SJSA1 (cell line): ENCODE measurements at places on chromosomes 6 and 20.

- DNase-seq: no peak
These were observed 90.5 kb downstream of the SOD2 start for GRCh38 chr6:159602431-159603041.

DNA sequence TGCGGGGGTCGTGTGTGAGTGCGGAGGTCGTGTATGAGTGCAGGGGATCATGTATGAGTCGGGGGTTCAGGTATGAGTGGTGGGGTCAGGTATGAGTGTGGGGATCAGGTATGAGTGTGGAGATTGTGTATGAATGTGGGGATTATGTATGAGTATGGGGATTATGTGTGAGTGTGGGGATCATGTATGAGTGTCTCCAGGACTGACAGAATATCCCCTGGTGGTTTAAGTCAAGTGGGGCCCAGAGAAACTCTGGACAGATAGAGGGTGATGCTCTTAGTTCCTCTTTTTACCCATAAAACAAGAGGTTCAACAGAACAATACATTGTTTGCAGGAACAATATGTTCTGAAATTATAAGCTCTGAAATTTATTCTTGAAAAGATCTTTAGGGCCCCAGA is 131.9 kb downstream of the UST start:
- DNase-seq: no peak

GRCh38 chr20:22838001-22838400 is 197.1 kb upstream of the SSTR4 start:
- no peak for DNase-seq

- no peak for DNase-seq
These were observed 37.1 kb downstream of the EYA2 start for GRCh38 chr20:46931699-46932098.

DNA sequence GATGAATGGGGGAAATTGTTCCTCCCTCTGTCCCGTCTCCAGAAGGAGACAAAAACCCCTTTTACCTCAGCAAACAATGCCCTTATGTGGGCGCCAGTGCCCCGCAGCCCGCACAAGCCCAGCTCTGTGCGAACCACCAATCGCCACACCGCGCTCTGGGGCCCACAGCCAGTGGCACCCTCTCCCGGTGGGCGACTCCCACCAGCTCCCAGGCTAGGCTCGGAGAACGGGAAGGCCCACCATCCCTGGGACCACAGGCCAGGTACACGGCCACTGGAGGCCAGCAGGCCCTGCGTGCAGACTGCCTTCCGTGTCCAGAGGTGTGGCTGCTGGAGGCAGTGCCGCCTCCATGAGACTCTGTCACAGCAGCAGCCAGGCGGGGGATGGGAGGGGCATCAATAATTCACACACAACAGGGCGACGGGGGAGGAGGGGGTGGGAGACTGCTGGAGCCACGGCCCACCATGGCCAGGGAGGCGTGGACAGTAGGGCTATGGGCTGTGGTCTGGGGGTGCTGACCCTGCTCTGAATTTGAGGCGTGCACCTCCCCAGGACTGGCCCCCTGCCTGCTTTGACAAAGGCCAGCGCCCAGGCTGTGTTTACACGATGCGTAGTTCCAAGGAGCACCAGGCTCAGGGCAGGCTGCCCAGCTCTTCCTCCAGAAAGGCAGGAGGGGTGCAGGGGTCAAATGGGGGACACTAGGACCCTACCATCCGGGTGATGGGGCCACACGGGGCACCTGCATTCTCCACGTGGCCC is 105.7 kb downstream of the ASXL1 start:
- no peak for DNase-seq

- DNase-seq: no peak
These were observed 31.8 kb upstream of the ZBP1 start for GRCh38 chr20:57651881-57652605.

DNA sequence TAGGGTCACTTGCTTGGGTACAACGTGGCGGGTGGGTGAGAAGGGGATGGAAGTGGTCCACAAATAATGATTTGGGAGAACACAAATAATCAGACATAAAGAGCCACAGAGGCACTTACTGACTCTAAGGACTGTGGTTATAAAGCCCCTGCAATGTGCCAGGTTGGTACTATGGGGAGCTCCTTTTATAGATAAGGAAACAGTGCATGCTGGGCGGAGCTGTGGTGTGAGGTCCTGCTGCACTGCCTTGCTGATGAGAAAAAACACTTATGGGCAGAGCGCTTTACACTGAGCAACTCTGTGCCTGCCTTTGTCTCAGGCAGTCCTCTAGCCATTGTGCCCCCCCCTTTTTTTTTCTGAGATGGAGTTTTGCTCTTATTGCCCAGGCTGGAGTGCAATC is 29.1 kb upstream of the SCRT2 start:
- DNase-seq: no peak
